RPMI8226 (cell line): ENCODE measurements at places on chromosomes 7 and 10.

DNA sequence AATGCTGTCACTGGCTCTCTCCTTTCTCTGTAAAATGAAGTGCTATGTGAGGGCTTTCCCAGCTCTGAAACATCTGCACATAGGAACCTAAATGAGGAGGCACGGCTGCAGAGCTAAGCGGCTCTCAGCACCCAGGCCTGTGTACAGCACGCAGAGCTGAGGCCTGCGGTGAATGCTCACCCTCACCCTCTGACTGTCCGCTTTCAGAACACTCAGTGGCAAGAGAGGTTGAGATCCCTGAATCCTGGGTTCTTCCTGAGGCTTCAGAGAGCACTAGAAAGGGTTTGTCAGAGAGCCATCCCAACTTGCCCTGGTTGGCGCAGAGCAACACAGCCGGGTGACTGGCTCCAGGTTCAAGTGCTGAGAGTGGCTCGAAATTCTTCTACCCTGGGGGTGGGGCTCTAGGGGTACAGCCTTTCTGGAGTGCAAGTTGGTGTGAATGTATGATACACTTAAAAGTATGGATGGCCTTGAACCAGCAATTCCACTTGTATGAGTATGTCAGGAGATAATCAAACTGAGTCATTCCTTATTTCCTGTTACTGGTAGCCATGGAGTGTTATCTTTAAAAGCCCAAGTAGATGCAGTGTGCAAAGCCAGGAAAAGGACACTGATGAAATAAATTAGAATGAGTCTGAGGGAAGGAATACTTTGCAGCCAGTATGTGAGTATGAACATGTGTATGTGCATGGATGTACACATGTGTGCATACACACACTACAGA, 1.7 kb upstream of the CCDC201 start:
- DNase-seq: no peak

DNA sequence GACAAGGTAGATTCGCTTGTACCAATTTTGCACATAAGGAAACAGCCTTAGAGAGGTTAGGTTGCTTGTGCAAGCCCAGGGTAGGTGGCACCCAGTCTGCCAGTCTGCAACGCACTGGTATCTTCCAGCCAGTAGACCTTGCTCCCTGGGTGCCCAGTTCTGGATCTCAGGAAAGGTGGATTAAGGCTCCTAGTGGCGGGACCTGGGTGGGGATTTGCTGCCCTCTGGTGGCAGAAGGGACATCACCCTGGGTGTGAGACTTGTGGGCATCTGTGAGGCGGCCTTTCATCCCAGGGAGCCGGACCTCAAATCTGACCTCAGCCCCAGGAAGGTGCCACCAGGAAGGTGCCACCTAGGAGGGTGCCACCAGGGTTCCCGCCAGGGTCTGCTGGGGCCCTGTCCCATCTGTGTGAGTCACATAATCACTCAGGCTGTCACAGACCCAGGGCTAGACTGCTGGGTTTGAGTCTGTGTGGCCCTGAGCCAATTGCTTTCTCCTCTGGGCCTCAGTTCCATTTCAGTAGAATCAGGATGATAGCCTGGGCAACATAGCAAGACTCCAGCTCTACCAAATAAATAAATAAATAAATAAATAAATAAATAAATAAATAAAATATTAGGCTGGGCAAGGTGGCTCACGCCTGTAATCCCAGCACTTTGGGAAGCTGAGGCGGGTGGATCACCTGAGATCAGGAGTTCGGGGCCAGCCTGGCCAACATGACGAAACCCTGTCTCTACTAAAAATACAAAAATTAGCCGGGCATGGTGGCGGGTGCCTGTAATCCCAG, 5.3 kb upstream of the PRKRIP1 start:
- peak; percentile 81 for DNase-seq

GRCh38 chr10:105210546-105210945, 569.5 kb downstream of the SORCS3 start:
- DNase-seq: no peak

DNA sequence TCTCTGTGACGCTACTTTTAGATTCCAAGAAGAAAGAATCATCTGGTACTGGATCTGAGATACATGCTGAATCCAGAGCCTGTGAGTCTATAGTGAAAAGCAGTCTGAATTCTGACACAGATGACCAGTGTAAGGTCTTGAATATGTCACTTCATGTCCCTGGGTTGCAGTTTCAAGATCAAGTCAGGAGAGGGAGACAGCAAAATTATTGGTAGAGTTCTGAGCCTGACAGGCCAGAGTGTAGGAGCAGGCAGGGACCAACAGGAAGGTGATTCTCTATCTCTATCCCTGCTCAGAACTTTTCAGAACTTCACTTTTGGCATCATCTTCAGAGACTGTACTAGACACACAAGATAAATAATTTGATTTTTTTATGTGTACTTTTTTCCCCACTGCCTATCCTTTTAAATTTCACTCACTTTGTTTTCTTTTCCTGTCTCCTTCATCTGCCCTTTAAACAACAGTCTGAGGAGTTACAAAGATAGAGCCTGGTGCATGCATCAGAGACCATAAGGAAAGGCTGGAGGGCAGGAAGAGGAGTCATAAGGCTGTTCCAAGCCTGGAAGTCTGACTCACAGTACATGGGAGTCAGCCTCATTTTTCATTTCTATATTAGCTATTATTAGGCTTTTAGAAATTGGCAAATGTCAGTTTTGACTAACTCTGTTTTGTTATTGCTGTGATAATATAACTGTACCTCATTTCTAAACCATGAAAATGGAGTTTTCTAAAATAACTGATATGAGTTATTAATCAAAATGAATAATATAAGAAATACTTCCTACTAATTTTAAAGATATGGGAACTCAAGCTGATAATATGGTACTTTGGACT, 120.2 kb upstream of the TMEM229A start:
- peak; percentile 26 for DNase-seq
